ENCODE measurements at places on chromosomes 1 and 21.

GRCh38 chr1:33377013-33377412 lies 53.9 kb downstream of the PHC2 start:
- no peak for DNase-seq

DNA sequence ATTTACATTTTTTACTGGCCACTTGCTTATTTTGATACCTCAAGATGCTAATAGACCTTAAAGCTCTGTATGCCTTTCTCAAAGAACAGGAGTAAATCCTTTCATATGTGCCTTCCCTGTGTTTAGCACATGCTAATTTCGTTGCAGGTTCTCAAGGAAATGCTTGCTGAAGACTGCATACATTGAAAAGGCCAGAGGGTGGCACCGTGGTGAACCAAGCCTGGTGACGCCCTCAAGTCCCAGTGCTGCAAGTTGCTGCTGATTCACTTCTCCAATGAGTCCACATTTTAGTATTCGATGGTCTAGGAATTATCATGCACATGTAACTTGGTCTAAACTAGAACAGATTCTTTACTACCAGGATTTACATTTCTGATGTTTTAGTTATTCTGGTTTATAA lies 94.1 kb downstream of the CLDN17 start:
- peak; percentile 32 for DNase-seq

GRCh38 chr1:225114354-225114990 lies 185.0 kb downstream of the DNAH14 start:
- DNase-seq: peak; percentile 20

DNA sequence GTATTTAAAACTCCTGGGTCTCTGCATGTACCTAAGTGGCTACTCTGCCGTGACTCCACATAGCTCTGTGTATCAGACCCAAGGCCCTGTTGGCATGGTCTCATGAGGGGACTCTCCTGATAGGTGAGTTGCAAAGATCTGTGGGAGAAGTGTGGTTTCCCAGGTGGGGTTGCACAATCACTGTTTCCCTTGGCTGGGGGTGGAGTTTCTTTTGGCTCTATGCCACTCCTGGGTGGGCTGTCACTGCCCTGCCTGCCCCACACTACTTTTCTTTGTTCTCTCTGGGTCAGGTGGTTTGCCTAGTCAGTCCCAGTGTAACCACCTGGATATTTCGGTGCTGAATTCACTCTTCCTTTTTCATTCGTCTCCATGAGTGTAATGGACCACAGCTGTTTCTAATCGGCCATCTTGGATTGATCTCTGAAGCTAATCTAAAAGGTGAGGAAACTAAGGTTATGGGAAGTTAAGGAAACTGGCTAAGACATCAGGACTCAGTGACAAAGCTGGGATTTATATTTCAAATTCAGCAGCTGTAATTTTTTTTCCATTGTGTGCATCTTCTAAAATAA lies 97.1 kb upstream of the CACYBP start:
- no peak for DNase-seq

DNA sequence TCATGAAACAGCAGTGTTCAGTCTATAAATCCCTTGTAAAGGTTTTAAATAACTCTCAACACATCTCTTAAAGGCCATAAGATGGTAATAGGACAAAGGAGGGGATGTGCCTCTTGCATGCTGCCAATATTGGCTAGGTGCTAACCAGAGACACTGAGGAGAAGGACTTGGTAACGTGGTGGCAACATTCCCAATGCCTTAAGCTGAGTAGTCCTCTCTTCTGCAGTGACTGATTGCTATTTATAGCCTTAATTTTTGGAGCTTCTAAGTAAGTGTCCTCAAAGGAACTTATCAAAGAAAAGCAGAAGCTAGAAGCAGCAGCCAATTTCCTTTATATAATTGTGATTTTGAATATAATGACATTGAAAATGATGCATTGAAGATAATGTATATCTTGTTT lies 63.0 kb downstream of the DPT start:
- no peak for DNase-seq

- DNase-seq: no peak
Observed at GRCh38 chr1:116489231-116489697, 81.6 kb downstream of the CD58 start.

GRCh38 chr1:155888481-155888880 lies 22.7 kb downstream of the RIT1 start:
- DNase-seq: no peak

- DNase-seq: no peak
Observed at GRCh38 chr21:34679051-34679450, 10.3 kb downstream of the CLIC6 start.

DNA sequence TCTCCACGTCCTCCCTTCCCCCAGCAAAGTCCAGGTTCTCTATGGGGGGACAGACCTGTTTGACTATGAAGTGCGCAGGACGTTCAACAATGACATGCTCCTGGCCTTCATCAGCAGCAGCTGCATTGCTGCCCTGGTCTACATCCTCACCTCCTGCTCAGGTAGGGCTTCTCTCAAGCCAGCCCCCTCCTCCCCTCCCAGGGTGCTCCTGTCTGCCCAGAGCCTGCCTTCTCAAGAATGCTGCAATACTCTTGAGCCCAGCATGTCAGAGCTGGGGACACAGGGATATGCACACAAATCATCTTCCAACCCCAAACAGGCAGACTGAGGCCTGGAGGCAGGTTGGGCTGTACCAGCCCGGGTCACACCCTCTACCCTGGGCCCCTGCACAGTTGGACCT lies 35.4 kb downstream of the DISP3 start:
- no peak for DNase-seq

- no peak for DNase-seq
Observed at GRCh38 chr1:24341260-24341659, 22.1 kb downstream of the GRHL3 start.

DNA sequence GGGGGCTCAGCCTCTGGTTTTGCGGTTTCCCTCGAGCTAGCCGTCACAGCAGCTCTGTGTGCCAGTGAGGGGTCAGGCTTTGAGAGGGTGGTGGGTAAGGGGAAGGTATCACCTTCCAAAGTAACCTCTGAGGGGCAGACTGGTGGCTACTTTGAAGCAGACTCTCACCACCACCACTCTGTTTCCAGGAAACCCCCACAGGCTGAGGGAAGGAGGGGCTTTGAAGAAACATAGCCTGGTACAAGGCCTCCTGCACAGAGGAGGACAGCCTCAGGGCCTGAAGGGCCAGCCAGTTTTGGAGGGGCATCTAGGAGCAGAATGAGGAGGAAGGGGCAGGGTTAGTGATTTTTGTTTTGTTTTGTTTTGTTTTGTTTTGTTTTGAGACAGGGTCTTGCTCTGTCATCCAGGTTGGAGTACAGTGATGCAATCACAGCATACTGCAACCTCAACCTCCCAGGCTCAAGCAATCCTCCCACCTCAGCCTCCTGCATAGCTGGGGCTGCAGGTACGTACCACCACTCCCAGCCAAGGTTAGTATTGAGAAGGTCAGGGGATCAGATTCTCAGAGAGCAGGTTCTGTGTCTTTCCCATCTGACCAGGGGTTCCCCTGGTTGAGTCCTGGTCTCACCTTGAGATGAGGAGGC lies 17.2 kb upstream of the ZNF683 start:
- no peak for DNase-seq

DNA sequence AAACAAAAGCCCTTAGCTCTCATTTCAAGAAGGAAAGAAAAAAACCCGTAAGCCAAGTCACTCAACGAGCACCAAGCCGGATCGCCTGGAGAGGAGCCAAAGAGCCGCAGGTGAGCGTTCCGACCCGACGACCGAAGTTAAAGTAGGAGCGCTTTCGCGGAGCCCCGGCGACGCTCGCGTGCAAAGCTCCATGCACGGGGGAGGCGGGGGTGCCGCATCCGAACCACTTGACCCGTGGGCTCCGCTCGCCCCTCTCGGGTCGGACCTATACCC lies 382 bp downstream of the GPBP1L1 start:
- no peak for DNase-seq

DNA sequence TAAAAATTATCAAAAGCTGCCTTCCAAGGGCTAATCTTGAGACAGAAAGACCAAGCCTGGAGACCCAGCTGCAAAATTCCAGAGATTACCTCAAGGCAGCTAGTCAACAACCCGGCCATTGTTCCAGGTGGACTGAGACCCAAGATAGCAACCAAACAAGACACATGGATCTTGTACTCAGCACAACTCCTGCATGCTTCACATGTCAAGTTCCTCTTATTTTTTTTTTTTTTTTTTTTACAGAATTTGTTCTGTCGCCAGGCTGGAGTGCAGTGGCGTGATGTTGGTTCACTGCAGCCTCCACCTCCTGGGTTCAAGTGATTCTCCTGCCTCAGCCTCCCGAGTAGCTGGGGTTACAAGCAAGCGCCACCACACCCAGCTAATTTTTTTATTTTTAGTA lies 40.1 kb downstream of the CD2 start:
- DNase-seq: no peak

DNA sequence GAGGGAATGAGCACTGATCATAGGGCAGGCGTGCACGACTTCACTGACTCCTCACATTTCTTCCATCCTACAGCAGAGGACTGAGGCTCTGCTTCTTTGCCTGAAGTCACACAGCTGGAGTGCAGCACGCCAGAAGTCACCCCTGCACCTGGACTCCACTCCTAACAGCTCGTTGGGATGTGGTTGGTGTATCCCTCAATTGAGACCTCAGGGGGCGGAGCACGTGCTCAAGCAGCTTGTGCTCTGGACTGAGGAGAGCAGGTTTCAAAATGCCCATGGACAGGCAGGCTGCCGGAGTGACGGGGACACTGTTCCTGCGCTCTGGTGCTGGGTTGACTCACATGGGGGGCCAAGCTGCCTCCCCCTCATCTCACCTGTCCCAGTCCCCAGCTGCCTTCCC lies 13.9 kb downstream of the CHIT1 start:
- DNase-seq: no peak

GRCh38 chr1:61254634-61255357 lies 172.4 kb downstream of the NFIA start:
- peak; percentile 44 for DNase-seq

- no peak for DNase-seq
Observed at GRCh38 chr21:43834146-43834905, 30.7 kb upstream of the AGPAT3 start.

GRCh38 chr1:185514311-185514710 lies 197.3 kb upstream of the IVNS1ABP start:
- no peak for DNase-seq

- DNase-seq: no peak
Observed at GRCh38 chr21:17575076-17575475, 37.6 kb downstream of the BTG3 start.

DNA sequence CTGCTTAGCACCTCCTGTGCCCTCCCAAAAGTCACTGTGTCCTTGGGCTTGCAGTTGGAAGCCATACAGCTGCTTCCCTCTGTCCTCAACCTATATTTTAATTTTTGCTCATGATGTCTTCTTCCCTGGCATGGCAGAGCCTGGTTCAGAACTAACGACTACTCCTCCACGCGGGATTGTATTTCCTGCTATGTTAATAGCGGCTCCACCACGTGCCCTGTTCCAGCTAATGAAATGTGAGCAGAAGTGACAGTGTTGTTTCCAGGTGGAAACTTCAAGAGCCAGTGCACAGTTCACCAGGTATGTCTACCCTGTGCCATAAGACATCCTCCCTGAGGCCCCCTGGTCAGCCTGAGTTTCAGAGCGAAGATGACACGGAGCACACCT lies 52.1 kb downstream of the DHRS3 start:
- DNase-seq: no peak

GRCh38 chr1:116075990-116076389 lies 35.2 kb upstream of the MAB21L3 start:
- DNase-seq: no peak

DNA sequence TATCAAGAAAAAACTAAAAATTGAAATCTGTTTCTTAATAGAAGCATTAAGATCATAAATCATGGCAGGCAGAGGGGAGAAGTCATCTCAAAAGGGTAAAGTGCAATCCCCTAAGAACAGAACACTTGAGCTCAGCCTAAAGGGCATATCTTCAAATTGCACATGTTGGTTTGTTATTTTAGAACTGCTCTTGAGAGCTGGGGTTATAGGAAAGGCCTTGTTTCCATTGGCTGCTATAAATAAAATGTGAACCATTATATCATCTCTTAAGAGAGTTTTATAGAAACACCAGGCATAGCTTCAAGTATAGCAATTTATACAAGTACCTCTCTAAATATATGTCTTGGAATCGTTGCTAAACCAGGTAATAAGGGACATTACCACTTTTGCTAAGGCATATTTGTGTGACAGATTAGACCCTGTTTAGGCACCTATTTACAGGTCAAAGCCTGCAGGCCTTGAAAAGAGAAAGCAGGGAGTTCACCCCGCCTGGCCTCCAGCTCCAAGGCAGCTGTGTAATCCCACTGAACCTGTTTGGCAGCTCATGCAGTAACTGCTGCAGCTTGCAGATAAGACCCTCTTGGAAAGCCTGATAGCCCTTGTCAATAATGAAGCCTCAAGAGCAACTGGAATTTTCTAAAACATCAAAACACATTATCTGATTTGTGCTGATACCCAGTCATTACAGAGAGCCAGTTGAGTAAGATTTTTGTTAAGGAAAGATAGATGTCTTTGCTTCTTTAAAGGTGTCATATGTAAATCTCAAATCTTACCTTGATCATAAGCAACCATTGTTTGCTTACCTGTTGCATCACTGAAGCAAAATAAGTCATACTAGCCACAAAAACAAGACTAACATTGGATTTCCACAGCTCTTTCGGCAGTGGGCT lies 24.2 kb upstream of the SYDE2 start:
- no peak for DNase-seq

GRCh38 chr1:50980505-50980904 lies 10.5 kb downstream of the CDKN2C start:
- no peak for DNase-seq

GRCh38 chr1:48120621-48121020 lies 101.9 kb upstream of the SLC5A9 start:
- DNase-seq: no peak

- peak; percentile 20 for DNase-seq
Observed at GRCh38 chr1:227934476-227935313, 13.0 kb downstream of the WNT9A start.

GRCh38 chr1:7826363-7826762 lies 26.5 kb downstream of the UTS2 start:
- no peak for DNase-seq

DNA sequence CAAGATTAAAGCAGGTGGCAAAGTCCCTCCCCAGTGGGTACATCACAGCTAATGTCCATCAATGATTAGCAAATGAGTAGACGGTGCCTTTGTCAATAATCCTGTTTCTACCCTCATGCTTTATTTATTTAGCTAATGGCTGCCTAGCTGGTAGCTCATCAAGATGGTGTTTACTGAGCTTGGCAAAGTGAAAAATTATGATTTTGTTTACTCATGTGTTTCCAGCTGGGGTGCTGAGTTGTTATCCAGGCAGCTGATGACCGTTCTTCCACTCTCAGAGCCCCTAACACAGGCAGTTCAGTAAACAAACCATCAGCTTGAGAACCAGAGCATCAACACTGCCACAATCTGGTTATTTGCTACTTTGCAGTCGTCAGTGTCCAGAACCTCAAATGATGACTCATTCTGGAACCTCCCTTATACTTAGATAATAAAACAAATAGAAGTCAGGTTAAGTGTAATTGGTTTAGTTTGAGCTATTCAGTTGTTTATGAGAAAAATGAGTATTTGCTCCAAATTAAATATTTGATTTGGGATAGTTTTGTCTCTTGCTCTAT lies 163.9 kb downstream of the ST6GALNAC5 start:
- peak; percentile 41 for DNase-seq

GRCh38 chr1:35834218-35834617 lies 26.4 kb downstream of the AGO4 start:
- DNase-seq: no peak
